ENCODE measurements at places on chromosomes 6 and 20. TPM values are rescaled to one million over a fixed set of nuclear protein-coding genes. Genes with fewer than 3 reads are reported as not detected.

- H3K4me3 ChIP-seq: peak overlapping the region; percentile 97
- H3K27ac ChIP-seq: peak overlapping the region; percentile 97
- peaks cover 35% of the 10 kb centered on the region for H3K4me1 ChIP-seq
- H3K27me3 ChIP-seq: no peaks in the 10 kb centered on the region
- H3K36me3 ChIP-seq: peaks cover 12% of the 10 kb centered on the region
Observed at GRCh38 chr6:36547646-36548400, 544 bp upstream of the STK38 start.

DNA sequence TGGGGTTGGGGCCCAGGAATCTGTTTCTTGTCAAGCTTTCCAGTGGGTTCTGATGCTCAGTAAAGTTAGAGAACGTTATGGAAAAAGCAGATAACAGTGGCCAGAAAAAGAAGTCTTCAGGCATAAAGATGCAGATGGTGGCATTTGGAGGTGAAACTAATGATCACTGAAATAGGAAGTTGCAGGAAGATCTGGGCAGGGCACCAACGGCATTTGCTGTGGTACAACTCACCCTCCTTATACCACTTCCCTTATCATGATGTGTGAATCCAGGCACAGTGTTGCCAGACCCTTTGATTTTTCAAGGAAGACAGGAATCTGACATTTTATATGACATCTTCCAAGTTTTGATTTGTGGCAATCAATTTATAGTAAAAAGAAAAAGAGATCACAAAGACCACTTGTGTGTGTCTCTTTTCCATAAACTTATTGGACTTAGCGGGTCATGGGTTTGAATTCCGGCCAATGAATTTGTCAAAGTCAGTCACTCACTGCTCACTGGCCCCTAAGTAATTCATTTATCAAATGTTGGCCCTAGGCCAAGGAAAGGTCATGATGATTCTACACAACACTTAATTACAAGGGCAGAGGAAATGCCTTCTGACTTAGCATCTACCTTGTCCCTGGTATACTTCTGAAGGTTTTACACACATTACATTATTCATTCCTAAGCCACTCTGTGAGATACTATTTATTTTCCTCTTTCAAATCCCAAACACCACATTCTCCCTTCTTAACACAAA is 37.6 kb downstream of the LAMP5 start:
- H3K4me1 ChIP-seq: no peaks in the 10 kb centered on the region
- no peak overlapping the region for H3K27ac ChIP-seq
- peaks cover 4% of the 10 kb centered on the region for H3K27me3 ChIP-seq

DNA sequence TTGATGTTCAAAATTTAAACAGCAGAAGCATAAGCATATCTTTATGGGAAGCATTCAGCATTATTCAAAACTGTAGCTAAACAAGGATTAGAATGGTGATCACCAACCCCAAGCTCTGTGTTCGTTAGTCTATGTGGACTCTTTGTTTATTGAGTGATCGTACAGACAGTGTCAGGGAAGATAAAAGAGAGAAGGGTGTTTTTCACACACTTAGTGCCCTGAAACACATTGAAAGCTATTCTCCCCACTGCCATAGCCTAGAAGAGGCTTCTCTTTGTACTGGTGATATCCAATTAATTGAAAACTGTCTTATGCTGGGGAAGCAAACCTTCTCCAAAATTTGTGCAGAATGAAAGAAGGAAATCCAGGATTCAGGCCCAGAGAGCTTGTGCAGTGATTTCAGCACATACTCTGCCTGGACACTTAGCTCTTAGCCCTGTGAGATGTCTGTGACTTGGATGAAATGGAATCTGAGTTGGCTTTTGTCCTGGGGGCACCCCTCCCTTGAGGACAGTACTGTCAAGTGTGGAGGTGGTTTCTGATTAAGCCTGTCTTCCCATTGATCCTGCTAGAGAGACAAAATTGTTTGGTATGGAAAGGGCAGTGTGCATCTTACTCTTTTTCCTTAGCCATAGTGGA is 125.7 kb upstream of the MTHFD1L start:
- no peak for DNase-seq
- H3K36me3 ChIP-seq: no peaks in the 10 kb centered on the region
- H3K4me1 ChIP-seq: no peaks in the 10 kb centered on the region
- H3K4me3 ChIP-seq: no peak overlapping the region

The PTCHD4 gene
- total RNA-seq: not detected

The GHRH gene
- not detected for total RNA-seq

GRCh38 chr6:134233180-134233955 is 84.5 kb downstream of the SGK1 start:
- H3K4me3 ChIP-seq: no peak overlapping the region
- H3K27me3 ChIP-seq: no peaks in the 10 kb centered on the region
- no peak overlapping the region for H3K27ac ChIP-seq
- DNase-seq: no peak
- H3K36me3 ChIP-seq: no peaks in the 10 kb centered on the region

DNA sequence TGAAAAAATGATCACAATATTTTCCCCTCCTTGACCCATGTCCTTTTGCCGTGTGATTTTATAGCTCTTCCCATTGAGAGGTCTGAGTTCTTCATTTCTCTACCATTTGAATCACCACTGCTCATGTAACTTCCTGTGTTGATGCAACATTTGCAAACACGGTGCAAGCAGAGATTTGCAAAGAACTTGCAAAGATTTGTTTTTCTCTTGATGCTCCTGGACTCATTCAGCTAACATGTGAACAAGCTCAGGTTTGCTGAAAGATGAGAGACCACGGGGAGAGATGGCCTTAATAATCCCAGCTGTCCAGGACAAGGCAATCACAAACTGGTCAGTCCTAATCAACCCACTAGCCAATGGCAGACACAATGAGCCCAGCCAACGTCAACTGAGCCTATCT is 8.6 kb downstream of the VNN2 start:
- peaks cover 29% of the 10 kb centered on the region for H3K4me1 ChIP-seq
- H3K4me3 ChIP-seq: no peak overlapping the region
- peak; percentile 33 for DNase-seq
- H3K27ac ChIP-seq: peak overlapping the region; percentile 60
- H3K27me3 ChIP-seq: no peaks in the 10 kb centered on the region

The TFAP2D gene
- total RNA-seq: not detected

- H3K4me3 ChIP-seq: no peak overlapping the region
- H3K4me1 ChIP-seq: no peaks in the 10 kb centered on the region
- no peaks in the 10 kb centered on the region for H3K27me3 ChIP-seq
- no peaks in the 10 kb centered on the region for H3K36me3 ChIP-seq
- no peak overlapping the region for H3K27ac ChIP-seq
Observed at GRCh38 chr6:126308362-126308761, 31.6 kb upstream of the CENPW start.

DNA sequence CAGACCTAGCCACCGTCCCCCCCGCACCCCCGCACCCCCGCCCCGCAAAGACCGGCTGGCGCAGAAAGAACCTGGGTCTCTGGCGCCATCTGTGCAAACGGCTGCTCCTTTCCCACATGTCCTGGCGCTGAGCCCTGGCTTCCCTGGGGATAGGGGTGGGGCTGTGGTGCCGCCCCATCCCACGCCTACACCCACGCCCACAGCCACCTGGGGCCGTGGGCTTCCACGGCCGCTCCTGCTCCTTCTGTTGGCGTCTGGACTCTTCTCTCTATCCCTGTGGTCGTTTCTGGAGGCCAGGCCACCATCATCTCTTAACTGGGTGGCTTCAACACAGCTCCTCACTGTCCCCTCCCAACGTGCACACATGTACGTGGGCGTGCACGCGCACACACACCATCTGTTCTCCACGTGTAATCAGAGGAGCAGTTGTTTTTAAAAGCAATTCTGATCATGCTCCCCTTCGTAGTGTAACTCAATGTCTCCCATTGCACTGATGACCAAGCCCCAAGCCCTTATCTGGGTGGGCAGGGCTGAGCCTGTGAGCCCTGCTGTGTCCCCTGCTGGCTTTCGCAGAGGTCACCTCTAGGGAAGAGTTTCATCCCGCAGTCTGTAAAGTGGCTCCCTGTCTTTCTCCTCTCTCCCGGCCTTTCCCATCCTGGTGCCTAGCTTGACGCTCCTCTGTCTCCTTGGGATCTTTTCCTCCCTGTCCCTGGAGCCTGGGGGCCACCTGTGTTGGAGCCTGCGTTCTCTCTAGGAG is 31.9 kb upstream of the FAM83D start:
- H3K27me3 ChIP-seq: no peaks in the 10 kb centered on the region
- H3K4me3 ChIP-seq: no peak overlapping the region
- H3K4me1 ChIP-seq: peaks cover 33% of the 10 kb centered on the region
- no peak overlapping the region for H3K27ac ChIP-seq

GRCh38 chr6:143405373-143406154 is 44.9 kb downstream of the ADAT2 start:
- H3K4me1 ChIP-seq: peaks cover 9% of the 10 kb centered on the region
- no peaks in the 10 kb centered on the region for H3K36me3 ChIP-seq
- H3K27me3 ChIP-seq: no peaks in the 10 kb centered on the region

- H3K27ac ChIP-seq: no peak overlapping the region
- H3K36me3 ChIP-seq: no peaks in the 10 kb centered on the region
- peaks cover 13% of the 10 kb centered on the region for H3K27me3 ChIP-seq
Observed at GRCh38 chr20:6180531-6180930, 57.7 kb upstream of the FERMT1 start.

DNA sequence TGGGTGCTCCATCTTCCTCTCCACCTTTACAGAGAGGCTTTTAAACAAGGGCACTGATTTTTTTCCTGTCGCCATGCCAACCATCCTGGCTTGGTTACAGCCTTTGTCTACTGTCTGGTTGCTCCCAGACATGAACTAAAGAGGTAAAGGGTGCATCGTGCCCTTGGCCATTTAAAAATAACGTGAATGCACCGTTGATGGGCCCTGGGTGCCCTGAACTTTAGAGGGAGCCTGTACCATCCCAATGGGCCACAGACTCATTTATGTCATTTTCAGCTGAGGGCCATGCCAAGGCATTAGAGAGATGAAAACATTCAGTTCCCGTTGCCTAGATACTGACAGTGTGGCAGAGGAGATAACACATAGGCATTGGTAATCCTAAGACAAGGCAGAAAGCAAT is 23.3 kb downstream of the TMC2 start:
- no peaks in the 10 kb centered on the region for H3K36me3 ChIP-seq
- H3K27me3 ChIP-seq: peaks cover 50% of the 10 kb centered on the region
- DNase-seq: no peak
- no peaks in the 10 kb centered on the region for H3K4me1 ChIP-seq
- no peak overlapping the region for H3K4me3 ChIP-seq

The PRDM13 gene
- total RNA-seq: not detected

GRCh38 chr20:47749339-47749738 is 35.9 kb downstream of the SULF2 start:
- no peaks in the 10 kb centered on the region for H3K36me3 ChIP-seq
- no peaks in the 10 kb centered on the region for H3K27me3 ChIP-seq
- no peak for DNase-seq
- H3K4me1 ChIP-seq: peaks cover 14% of the 10 kb centered on the region

- H3K27me3 ChIP-seq: peaks cover 18% of the 10 kb centered on the region
- no peak overlapping the region for H3K4me3 ChIP-seq
- H3K36me3 ChIP-seq: no peaks in the 10 kb centered on the region
- DNase-seq: peak; percentile 23
- no peak overlapping the region for H3K27ac ChIP-seq
Observed at GRCh38 chr6:4727671-4728435, 48.4 kb upstream of the CDYL start.
